HCT116 (cell line): ENCODE measurements at places on chromosomes 3 and 15. TPM values are rescaled to one million over a fixed set of nuclear protein-coding genes. Genes with fewer than 3 reads are reported as not detected.
A peak's percentile ranks its signal among the peaks of the same experiment; 100 is the strongest.

DNA sequence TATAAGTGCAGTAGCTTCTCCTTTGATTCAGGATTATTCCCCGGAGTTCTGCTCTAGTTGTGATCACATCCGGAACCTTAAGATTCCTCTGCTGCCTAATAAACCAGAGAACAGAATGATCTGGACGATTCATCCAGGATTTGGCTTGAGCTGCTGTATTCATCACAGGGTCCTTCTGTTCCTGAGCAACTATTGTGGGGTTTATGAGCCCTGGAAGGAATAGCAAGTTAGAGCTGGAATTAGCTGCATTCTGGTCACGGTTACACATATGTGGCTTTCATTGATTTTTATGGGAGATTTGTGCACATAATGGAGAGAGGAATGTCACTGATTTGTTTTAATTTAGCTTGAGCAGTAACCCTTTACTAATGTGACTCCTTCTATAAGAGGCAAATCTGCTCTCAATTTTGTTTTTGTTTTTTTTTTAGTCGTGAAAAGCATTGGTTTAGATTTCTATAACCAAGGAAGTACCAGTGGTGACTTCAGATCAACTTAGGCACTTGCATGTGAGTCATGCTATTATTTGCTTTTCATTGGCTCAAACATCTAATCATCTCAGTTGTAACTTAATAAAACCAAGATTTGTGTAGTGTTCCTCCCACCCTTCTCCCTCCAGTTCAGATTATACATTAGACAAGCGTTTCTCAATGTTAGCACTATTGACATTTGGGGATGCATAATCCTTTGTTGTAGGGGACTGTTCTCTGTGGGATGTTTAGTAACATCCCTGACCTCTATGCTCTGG is 148.5 kb downstream of the OTOL1 start:
- DNase-seq, result no peak

DNA sequence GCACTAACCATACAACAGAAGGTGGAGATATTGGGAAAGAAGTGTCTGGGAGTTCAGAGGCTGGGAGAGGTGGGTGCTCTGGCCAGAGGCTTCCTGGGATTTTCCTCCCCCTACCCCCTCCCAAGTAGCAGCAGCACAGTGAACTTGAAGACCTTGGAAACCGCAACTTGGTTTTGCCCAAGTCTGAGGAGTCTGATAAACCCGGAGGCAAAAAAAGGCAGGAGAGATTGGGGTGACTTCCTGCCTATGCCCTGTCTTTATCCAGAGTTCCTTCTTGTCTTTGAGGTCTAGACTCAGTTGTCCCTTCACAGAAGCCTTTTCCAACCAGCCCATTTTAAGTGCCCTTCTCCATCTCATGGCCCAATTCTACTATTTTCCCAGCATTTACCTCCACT is 25.4 kb upstream of the THRB start:
- DNase-seq, result no peak

- peak; percentile 33 for DNase-seq
Observed at GRCh38 chr15:36363335-36363734, 216.1 kb upstream of the CDIN1 start.

GRCh38 chr15:40594429-40594836 is 384 bp downstream of the KNL1 start:
- peak; percentile 26 for DNase-seq

- no peak for DNase-seq
Observed at GRCh38 chr3:56868706-56869105, 67.0 kb upstream of the ARHGEF3 start.

- DNase-seq, result no peak
Observed at GRCh38 chr3:133884054-133884886, 11.4 kb downstream of the RAB6B start.

DNA sequence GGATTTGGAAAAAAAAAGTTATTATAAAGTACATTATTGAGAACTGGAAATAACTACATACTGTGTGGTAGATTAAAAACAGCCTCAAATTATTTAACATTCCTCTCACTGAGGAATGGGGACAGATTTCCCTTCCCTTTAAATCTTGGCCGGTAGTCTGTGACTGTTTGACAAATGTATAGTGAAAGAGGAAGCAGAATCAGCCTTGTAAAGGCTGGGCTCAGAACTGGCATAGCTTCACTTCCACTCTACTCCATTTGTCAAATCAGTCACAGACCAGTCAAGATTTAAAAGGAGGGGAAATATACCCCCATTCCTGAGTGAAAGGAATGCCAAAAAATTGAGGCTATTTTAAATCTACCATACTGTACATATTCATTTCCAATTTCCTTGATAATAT is 18.2 kb upstream of the B4GALT4 start:
- no peak for DNase-seq

- DNase-seq, result no peak
Observed at GRCh38 chr3:174821477-174821876, 37.7 kb upstream of the NAALADL2 start.

- DNase-seq, result no peak
Observed at GRCh38 chr15:69035205-69035917, 20.9 kb downstream of the NOX5 start.

GRCh38 chr3:16427103-16427965 is 86.2 kb downstream of the RFTN1 start:
- no peak for DNase-seq

GRCh38 chr3:14783480-14784086 is 35.2 kb upstream of the FGD5 start:
- DNase-seq, result no peak

DNA sequence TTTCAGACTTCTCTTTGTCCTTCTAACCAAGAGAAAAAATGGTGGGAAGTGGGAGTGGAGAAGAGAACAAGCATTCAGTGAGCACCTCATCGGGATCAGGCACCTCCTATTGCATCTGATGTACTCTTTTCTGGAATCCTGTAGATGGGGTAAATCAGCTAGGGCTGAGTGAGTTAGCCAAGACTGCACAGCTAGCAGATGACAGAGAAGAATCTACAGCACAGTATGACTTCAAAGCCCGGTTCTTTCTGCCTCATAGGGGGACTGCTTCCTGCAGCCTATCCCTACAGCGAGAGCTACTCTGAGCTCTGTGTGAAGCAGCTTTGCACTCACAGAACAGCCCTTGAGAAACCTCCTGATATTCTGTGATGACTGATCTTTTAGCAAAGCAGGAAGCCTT is 275.2 kb upstream of the MEIS2 start:
- DNase-seq, result no peak

DNA sequence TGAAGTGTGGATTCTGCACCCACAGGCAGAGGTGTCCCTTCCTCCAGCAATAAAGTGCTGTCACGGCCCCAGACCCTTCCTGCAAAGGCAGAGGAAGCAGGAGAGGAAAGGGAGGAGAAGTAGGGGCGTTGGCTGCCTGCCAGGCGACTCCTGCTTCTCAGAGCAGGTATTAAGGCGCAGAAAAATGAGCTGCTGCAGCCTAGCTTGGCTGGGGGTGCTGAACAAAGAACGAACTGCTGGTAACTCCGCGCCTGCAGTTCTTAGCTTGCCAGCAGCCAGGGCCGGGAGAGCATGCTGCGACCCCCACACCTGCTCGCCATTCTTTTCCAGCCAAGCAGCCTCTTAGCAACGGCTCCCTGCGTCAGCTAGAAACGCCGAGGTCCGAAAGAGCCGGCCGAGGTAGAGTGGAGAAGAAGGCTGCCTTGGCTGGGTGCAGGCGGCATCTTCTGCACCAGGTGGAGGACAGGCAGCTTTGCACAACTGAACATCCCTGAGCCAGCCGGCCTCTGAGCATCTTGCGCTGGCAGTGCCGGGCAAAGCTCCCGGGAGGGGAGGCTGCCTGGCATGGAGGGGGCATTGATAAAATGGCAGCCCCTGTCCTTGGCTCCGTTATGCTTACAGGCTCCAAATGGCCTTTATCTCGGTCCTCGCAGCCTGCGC is 296.0 kb downstream of the MEX3B start:
- no peak for DNase-seq

DNA sequence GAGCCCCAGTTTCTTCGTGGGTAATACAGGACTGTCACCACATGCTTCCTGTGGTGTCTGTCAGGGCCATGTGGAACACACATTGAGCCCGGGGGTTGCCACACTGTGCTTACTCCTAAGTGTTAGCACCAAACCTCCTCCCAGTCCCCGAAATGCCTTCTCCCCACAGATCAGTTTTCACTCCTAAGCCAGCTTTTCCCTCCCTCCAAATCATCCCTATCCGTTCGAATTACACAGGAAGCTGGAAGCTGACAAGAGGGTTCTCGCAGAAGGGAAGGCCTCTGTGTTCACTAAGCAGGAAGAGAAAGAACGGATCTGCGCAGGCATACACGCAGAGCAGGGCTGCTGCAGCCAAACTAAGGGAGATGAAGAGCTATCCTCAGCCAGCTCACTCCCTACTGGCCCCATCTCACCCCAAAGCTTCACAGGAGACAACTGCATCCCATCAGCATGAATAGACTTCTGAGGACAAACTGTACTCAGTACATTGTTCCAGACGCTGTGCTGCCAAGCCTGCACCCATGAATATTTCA is 32.3 kb downstream of the XXYLT1 start:
- DNase-seq, result no peak

GRCh38 chr3:159844801-159845261 is 143.8 kb upstream of the IL12A start:
- DNase-seq, result no peak

- DNase-seq, result no peak
Observed at GRCh38 chr3:54123003-54123775, 837 bp downstream of the CACNA2D3 start.

- no peak for DNase-seq
Observed at GRCh38 chr15:64619880-64620839, 155.2 kb downstream of the RBPMS2 start.

DNA sequence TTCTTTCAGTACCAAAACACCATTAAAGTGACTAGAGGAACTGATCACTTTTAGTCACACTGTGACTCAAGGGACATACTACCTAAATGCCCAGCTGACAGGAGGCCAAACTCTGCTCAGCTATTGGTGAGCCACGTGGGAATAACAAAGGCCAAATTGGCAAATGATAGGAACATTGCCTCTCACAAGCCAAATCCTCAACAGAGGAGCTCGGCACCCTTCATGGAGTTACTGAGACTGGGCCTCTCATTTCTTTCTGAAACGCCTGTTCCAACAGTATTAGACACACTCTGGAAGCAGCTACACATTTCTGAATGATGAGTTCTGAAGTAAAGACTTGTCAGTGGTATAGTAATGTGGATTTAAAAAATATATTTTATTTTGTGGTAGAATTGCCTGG is 166.0 kb upstream of the COL8A1 start:
- DNase-seq, result no peak

DNA sequence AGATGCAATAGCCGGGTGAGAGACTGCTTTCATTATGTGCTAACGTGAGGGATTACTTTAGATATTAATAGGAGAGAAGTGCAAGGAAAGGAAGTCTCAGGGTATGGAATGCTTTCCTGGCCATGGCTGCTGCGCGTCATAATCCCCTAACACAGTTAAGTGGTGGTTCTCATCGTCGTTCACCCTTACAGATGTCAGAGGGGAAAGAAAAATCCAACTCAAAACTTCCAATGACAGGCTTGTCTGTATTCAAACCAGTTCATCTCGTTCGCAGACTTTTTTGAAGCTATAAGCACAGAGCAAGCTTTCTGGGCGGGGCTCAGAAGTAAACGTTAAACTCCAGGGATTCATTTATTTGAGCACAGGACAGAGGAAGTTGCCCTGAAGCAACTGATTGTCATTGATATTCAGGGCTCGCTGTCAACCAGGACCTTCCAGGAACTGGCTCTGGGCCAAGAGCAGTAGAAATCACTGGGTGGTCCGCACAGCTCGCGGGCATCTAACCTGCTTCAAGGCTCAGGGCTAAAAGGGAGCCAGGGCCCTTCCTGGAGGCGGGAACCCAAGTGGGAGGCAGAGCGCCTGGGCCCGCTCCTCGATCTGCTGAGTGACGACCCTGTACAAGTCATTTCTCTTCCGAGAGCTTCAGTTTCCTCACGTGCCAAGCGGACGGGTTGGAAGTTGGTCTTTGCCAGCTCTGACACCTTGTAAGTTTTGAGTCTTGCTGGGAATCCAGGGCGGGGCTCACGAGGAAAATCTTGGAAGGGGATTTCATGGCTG is 1.1 kb upstream of the LPP start:
- DNase-seq, result no peak

GRCh38 chr3:149650828-149651227 is 7.0 kb downstream of the WWTR1 start:
- no peak for DNase-seq

DNA sequence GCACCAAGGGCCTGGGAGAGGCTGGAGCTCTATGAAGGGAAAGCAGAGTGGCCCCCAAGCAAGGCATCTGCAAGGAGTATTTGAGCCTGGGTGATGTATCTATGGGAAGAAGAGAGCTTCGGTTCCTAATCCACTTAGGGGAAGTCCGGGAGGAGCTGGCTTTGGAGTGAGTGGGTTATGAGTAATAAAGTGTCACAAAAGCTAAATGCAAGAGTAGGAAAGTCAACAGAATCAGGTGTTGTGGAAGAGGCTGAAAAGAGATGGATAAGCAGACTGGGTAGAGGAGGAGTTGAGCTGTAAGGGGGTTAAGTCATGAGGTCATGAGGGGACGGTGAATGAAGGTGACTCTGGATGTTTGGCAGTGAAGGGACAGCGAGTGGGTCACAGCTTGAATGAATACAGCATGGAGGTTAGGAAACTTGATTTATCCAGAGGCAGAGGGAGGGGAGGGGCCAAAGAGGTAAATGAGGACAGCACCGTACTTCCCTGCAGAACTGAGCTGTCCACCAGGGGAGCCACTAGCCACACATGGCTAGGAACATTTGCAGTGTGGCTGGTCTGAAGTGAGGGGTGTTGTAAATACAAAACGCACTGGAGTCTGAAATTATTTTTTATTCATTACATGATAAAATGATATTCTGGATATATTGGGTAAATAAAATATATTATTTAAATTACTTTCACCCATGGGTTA is 83.3 kb downstream of the ADCY5 start:
- DNase-seq, result peak; percentile 33

- no peak for DNase-seq
Observed at GRCh38 chr3:17798000-17798399, 55.6 kb upstream of the TBC1D5 start.

- no peak for DNase-seq
Observed at GRCh38 chr3:27708250-27708649, 13.9 kb downstream of the EOMES start.

Gene SH2D7
- total RNA-seq, result not detected

Gene HRG
- 0.42 TPM for total RNA-seq

Gene LDHAL6B
- not detected for total RNA-seq

Gene STAC
- not detected for total RNA-seq

Gene CXCR6
- not detected for total RNA-seq

Gene ELL3
- total RNA-seq, result 16.2 TPM

Gene CCR9
- total RNA-seq, result not detected

Gene C2CD4A
- not detected for total RNA-seq

Gene KCNAB1
- not detected for total RNA-seq

Gene CCR4
- total RNA-seq, result not detected

Gene SLC12A6
- total RNA-seq, result 15.1 TPM

Gene SPTSSB
- 2.9 TPM for total RNA-seq
